ENCODE measurements at places on chromosomes 7 and 10.
A peak's percentile ranks its signal among the peaks of the same experiment; 100 is the strongest.

DNA sequence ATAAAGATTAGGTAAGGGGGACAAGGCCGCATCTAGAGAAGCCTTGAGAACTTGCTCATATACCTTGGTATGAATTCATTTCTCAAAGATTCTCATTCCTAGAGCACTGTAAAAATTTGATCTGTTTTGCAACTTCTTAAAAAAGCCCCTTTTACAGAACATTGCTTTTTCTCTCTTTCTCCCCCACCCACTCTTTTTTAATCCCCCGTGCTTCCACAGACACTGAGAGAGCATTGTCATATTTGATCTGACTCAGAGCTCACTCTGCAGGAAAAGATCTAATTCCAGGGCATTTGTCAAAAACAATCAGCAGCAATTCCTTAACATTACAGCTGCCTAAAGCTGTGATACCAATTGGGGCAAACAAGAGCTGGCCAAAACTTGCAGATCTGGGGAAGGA, 92.0 kb downstream of the ARHGAP22 start:
- no peak for DNase-seq

- no peak for DNase-seq
Measured at GRCh38 chr7:142443216-142444010, 185.6 kb upstream of the PRSS58 start.

DNA sequence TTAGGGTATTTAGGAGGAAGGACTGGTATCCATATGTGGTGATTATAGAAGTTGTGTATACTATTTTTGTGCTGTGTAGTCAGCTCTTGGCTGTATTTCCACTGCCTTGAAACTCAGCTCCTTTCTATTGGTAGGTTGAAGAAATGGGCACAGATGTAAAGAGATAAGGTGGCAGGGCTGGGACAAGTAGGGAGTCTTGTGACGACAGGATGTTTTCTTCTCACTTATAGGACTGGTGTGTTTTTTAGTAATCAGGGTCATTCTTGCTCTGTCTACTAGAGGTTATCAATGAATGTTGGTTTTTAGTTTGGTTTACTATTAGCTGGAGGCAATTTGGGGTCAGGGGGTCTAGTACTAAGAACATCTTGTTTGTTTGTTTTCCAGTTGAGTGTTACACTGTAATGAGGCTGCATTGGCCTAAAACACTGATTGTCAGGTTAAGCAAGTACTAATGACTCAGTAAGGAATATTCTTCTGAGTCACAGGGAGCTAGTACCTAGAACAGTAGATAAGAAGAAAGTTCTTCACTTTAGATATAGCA, 11.8 kb downstream of the UBN2 start:
- DNase-seq = no peak

DNA sequence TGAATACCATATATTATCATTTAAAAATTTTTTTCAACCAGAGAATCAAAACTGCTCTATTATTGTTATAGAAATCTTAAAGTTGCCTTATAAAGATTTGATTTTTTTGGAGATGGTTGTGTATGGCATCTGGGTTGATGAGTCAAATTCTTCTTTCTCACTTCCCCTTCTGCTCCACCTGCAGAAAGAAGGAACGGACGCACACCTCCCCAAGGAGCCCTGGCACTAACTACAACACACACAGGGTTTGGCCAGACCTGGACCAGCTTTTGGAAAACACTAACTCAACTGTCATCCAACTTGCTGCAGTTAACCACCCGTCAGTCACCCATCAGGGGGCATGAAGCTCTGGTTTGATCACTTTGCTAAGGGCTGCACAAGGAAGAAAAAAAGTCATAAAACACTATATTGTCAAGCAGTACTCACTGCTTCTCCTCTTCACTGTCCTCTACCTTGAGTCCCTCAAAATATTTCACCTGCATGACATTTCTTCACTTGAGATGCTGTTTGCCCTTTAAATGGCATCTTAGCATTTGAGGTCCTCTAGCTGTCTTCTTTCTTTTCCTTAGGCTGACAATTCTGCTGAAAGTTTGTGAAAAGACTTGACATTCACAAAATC, 266.7 kb upstream of the PHF14 start:
- no peak for DNase-seq

DNA sequence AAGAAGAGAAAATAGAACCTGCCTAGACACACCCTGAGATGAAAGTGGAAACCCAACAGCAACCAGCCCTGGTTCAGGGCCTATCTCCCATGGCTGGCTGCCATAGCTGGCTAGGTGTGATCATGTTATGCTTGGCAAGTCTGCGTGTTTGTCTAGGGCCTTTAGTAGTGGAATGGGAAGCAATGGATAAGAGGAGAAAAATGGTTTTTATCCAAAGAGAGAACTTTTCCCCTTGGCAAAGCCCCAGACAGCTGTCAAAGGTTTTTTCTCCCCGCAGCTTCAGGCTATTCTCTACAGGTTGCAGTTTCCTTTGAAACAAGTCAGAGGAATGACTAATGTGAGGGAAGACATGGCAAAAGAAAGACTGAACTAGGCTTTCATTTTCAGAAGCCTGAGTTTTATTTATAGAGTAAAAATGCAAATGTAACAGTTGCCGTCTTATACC, 161.5 kb downstream of the SEMA3D start:
- no peak for DNase-seq

DNA sequence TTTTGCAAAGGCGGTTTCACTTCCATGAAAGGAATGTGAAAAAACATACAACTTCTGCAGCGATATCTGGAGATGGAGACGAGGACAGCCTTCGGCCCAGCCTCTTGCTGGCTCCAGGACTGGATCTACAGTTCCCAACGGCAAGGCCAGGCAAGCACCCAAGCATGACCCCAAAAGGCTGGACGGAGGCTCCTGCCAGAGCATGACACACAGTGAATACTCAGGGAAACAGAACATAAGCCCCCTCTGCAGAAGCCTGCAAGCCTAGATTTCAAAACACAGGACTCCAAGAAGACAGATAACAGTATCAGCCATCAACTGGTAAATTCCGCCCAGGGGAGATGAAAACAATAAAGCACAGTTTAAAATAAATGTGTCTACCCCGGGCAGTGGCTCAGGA, 3.3 kb upstream of the LRRC27 start:
- DNase-seq = no peak

- no peak for DNase-seq
Measured at GRCh38 chr10:86104156-86104555, 262.4 kb downstream of the GRID1 start.

DNA sequence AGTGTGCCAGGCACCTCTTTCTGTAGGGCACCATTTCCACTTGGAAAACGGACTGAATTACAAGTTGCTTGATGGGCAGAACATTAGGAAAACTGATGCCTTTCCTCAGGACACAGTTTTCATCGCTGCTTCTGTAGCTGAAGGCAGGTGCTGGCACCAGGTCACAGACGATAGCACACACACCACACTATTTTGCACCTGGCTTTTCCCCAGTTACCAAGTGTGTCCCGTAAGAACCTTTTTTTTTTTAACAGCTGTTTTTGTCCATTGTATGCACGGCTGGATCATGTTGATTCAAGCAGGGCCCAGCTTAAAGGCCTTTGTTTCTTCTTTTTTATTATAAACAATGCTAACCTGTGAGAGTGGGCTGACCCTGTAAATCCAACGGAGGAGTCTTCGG, 1.3 kb upstream of the GET4 start:
- DNase-seq = no peak

- no peak for DNase-seq
Measured at GRCh38 chr10:78828647-78829539, 239.9 kb upstream of the ZMIZ1 start.

DNA sequence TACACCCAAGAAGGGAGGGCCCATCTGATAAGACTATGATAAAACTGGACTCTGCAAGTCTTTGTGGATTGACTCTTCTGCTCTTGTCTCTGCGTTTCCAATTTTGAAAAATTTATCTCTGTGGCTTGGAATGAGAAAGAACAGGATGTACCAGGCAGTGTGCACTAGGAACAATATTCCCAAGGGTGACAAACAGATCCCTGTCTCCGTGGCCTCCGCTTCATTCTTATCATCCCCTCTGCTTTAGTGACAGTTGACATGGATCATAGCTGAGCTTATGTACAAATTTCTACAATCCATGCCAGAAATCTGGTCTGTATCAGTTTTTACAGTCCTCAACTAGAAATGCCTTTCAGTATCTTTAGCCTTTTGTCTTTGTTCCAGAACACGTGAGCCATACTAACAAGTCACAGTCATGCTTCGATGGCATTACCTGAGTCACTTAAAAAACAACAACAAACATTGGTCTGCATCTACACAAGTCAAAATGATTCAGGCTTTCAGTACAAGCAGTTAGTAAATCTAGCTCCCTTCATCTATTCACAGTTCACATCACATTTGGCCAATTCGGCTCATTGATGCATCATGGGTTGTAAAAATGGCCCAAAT, 393.6 kb upstream of the CELF2 start:
- no peak for DNase-seq

- peak; percentile 11 for DNase-seq
Measured at GRCh38 chr10:35335133-35336083, 901 bp upstream of the CCNY start.

GRCh38 chr10:2984682-2985081, 82.7 kb upstream of the PFKP start:
- DNase-seq = no peak

DNA sequence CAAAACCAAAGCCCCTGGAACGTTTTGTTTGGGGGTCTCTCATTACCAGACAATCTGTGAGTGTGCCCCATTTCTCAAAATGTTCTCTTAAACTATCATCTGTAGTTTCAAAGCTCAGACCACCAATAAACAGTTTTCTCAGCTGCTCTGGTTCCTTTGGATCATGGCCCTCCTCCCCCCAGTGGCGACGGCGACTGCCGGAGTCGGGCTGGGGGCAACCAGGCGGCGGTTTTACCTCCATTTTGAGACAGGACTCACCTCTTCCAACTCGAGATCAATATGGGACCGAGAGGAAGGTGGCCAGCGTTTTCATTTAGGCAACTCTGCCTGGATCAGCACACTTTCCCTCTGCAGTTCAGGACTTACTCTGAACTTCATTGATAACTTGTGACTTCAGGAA, 141.5 kb upstream of the ZNF32 start:
- no peak for DNase-seq

DNA sequence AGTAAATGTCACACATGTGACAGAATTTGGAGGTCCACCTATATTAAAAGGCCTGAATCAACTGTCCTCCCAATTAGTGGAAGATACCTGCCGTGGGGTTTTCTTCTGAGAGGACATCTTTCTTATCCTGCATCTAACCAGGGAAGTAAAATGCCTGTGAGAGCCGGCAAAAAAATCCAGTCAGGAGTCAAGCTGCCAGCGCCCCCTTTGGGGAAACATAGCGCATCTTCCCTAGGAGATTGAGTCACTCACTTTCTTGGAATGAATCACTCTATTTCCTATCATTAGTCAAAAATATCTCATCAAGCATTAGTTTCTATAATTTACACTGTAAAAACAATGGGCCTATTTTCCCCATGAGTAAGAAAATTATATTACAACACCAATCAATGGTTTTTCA, 66.4 kb upstream of the ANK3 start:
- DNase-seq = no peak

DNA sequence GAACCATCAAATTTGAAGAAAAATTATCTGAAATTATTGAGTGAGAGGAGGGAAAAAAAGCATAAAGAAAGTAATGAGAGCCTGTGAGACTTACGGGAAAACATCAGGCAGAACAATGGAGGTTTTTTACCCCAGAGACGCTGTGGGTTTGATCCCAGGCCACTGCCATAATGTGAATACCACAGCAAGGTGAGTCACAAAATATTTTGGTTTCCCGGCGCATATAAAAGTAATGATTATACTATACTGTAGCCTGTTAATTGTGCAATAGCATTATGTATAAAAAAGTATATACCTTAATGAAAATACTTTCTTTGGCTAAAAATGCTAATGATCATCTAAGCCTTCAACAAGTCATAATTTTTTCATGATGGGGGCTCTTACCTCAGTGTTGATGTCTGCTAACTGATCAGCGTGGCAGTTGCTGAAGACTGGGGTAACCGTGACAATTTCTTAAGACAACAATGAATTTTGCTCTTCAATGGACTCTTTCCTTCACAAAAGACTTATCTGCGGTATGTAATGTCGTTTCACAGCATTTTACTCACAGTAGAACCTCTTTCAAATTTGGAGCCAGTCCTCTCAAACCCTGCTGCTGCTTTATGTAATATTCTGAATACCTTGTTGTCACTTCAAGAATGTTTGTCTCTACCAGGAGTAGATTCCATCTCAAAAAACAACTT, 97.0 kb upstream of the FAM20C start:
- no peak for DNase-seq

DNA sequence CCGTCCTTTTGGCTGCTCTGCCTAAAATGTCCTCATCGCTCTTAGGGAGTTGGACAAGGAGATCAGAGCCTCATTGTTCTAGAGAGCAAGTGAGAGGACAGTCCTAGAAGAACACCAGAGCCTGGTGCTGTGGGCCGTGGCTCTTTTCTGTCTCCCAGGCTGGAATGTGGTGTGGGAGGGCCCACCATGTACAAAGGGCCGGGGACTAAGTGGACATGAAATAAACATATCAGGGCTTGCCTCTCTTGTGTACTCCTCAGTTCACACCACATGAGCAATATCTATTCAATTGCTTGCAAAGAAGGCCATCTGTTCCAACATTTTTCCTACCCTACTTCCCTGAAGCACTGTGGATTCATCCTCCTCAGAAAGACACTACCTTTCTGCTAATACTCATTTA, 510.4 kb downstream of the SUGCT start:
- DNase-seq = no peak

GRCh38 chr10:133278577-133279265, 2.1 kb upstream of the ADAM8 start:
- DNase-seq = no peak

DNA sequence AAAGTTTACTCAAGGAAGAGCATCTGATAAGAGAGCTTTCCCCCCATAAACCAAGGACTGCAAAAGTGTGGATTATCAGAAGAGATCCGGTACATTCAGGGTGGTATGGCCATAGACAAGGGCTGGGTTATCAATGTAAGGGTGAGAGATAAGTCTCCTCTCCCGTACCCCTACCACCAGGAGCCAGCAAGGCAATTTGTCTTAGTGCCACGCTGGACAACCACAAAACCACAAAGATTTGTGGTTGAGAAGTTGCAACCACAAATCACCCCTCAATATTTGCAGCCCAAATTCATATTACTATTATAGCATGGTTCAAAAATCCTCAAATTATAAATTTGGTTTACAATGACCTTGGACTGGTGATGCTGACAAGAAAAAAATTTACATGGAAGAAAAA, 2.3 kb upstream of the ZSCAN25 start:
- DNase-seq = no peak

All from WERI-Rb-1 (cell line).